Naive B cell (primary cell): ENCODE measurements at places on chromosomes 1 and 21. TPM values are rescaled to one million over a fixed set of nuclear protein-coding genes. Genes with fewer than 3 reads are reported as not detected.

The KANK4 gene
- polyA plus RNA-seq = not detected

The CD164L2 gene
- polyA plus RNA-seq = not detected

The PDZK1 gene
- polyA plus RNA-seq = 0.31 TPM

The CD53 gene
- polyA plus RNA-seq = 1,328 TPM

The OLFML3 gene
- polyA plus RNA-seq = not detected

The RHCE gene
- polyA plus RNA-seq = 0.23 TPM

The CRYBG2 gene
- polyA plus RNA-seq = 0.87 TPM

The PDC gene
- polyA plus RNA-seq = not detected

DNA sequence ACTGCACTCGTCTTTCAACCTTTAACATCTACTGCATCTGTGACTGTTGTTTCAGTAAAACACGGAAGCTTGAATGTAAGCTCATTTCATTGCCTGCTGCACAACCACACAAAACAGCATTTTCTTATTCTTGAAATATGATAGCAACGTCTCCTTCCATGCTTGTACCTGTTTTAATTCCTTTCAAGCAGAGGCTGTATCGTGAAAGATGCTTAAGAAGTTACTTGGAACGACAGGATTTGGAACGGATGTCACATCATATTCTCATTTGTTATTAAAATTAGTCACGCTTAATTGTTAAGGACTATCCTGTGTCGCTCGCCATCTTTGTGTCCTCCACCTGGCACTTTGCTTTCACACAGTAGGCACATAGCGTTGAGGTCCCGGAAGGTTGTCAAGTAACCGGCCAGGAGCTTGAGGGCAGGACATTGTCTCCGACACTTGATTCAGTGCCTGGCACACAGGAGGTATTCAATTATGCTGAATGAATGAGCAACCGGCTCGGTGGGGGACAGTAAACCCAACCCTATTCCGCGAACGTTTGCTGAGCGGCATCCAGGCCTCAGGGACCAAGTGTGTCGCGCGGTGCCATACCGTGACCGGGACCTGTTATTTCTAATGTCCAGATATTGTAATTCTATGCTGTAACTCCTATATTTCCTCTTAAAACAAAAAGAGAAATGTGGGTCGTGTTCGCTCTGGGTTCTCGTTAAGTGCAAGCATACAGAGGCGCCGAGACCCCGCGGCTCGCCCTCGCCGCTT is 499 bp upstream of the SH3GLB1 start:
- no peak for DNase-seq

DNA sequence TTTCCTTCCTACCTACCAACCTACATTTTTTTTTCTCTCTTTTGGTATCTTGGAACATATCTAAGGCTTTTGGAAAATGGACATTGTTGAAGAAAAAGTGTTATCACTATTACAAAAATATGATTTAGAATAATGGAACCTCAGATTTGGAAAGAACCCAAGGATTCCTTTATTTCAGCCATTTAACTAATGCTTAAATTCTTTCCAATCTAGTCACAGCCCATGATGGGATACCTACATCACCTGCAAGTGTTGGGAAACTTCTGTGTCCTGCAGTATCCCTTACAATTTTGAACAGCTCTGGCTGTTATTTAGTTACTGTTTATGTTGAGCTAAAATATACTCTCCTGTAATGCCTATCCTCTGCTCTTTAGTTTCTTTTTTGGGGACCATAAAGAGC is 22.3 kb upstream of the APOBEC4 start:
- DNase-seq = no peak

DNA sequence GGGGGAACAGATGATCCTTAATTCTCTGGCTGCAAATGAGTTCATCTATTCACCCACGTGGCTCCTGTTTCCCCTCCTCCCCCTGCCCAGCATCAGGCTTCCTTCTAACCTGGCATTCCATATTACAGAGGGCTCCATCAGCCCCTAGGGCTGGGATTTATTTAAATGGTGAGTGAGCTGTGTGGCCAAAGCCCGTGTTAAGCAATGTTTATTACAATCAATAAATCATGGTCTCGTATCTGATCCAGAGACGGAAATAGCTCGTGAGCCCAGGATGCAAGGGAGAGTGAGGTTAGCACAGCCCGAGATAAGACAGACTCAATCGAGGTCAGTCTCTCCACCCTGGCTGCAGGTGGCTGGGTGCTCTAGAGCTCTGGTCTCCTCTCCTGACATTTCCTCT is 43.1 kb upstream of the IGSF21 start:
- no peak for DNase-seq

GRCh38 chr21:44052071-44052829 is 40.1 kb downstream of the TRAPPC10 start:
- no peak for DNase-seq

- DNase-seq = no peak
Observed at GRCh38 chr1:164901031-164901430, 342.0 kb downstream of the PBX1 start.

- DNase-seq = no peak
Observed at GRCh38 chr1:112971006-112971405, 15.0 kb upstream of the SLC16A1 start.

DNA sequence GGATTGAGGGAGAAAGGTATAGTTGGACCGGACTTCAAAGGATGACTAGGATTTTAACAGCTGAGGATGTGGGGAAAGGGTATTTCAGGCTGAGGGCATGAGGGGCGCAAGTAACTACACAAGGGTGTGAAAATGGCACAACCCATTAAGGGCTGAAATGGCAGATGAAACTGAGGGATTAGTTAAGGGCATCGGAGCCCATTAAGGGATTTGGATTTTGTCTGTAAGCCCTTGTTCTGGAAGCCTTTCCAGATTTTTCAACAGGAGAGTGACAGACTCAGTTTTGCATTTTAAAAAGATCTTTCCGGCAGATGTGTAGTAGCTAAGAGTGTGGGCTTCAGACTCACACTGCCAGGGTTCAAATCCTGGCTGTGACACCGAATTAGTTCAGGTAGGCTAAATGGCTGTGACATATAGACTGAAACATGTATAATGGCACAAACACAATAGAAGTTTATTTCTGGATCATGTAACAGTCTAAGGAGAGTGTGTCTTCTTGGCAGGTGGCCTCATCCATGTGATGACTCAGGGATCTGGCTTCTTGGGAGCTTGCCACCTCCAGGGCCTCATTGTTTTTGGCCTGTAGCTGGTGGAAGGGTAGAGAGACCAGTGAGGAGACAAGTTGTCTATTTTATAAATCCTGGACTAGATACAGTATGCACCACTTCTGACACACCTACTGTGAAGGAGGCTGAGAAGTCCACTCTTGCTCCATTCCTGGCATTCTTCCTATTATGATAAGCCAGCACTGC is 49.6 kb downstream of the UBE2T start:
- no peak for DNase-seq

- DNase-seq = peak; percentile 75
Observed at GRCh38 chr1:226643611-226644540, 95.2 kb downstream of the ITPKB start.

GRCh38 chr1:42145764-42146625 is 7.2 kb upstream of the GUCA2B start:
- DNase-seq = no peak

DNA sequence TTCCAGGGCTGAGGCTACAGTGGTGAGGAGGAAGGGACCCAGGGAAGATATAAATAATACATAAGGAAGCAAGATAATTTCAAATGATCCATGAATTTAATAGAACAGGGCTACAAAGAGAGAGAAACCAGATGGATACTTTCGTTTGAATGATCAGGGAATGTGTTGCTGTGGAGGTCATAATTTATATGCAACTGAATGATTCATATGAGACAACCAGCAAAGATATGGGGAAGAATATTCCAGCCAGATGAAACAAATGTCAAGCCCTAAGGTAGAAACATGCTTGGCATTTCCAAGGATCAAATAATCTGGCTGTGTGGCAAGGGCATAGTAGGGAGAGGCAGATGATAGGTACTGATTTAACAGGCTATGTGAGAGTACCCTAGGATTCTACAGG is 84.8 kb upstream of the ZC3H11B start:
- DNase-seq = no peak

GRCh38 chr1:15574741-15575140 is 10.1 kb downstream of the AGMAT start:
- no peak for DNase-seq

- DNase-seq = no peak
Observed at GRCh38 chr1:117371441-117372151, 4.3 kb downstream of the MAN1A2 start.

GRCh38 chr1:38741341-38741740 is 118.2 kb downstream of the RRAGC start:
- no peak for DNase-seq

DNA sequence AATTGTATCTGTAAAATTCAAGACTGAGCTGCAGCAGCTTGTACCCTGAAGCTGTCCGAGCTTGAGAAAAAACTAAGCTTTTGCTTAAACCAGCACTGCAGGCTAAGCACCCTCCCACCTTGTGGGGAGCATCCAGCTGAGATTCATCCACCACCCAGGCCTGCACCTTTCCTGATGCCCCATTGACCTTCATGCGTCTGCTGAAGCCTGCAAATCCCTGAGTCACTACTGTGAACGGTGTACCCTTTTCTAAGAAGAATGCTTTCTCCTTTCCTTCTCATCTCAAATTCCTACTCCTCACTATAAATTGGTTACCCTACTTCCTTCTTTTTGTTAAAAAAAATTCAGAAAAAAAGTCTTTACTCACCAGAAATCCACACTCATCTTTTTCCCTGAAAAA is 90.9 kb upstream of the RGS18 start:
- DNase-seq = no peak

DNA sequence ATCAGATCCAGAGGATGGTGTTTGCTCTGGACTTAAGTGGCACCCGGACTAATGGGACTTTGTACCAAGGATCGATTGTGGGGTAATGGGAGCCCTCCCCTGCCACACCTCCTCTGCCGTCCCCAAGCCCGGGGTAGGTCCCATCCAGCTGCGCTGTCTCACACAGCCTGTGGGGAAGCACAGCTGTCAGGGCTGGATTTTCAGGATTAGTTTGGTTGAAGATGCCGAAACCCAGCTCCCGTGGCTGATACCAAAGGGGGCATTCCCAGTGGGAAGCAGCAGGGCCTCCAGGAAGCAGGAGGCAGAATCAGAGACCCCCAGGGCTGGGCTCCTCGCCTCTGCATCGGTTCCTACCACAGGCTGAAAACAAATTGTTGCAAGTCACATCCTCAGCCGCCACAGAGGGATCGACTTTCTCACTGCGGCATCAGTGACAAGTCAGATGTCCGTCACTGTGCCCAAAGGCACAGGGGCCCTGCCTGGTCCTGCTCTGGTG is 59.7 kb downstream of the MATN1 start:
- no peak for DNase-seq

DNA sequence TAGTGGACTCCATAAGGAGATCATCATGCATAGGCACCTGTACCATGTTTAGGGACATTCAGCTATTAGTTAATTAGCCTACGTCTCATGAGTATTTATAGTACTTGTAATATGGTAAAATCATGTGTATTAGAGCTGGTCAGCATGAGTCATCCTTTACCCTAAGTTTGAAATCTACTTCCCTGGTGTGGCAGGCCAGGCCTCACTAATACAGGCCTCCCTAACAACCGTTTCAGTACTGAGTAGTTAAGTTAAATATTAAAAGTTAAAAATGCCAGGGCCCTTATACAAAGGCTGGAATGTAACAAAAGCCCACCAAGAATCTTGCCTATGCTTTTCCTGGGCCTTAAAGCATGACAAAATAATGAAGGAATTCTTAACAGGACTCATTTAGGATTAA is 356.3 kb upstream of the DPYD start:
- no peak for DNase-seq

DNA sequence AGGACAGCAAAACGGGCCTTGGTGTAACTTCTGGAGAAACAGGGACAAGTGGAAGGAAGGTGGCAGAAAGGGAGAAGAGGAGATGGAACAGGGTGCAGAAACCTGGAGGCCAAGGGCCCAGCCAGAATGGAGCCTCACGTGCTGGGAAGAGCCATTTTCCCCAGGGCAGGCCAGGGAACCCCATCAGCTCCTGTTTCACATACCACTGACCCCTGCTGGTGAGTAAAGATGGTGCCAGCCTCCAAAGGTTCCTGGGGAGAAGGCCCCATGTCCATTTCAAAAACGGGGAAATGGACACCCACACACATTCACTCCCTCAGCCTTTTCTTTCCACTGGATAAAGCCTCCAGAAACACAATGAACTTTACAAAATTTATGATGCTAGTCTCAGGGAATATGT is 57.6 kb upstream of the JUN start:
- DNase-seq = no peak

GRCh38 chr1:152026895-152027294 is 9.9 kb downstream of the S100A11 start:
- no peak for DNase-seq

GRCh38 chr21:29064850-29065481 is 8.5 kb downstream of the CCT8 start:
- DNase-seq = no peak

DNA sequence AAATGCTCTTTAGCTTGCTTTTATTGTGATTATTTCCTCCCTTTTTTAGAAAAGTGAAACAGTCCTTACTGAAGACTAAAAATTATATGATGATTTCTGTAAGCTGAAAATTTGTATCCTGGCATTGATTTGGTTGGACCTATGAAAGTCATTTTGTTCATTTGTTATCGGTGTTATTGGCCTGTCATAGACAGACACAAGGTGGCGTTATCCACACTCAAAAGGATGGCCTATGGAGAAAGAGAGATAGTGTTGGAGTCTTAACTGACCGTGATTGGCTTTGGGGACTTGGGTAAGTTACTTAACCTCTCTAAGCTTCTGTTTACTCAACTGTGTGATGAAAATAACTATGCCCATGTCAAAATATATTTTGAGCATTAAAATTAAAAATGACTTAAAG is 203.6 kb upstream of the CHODL start:
- no peak for DNase-seq

- no peak for DNase-seq
Observed at GRCh38 chr1:248164031-248164430, 10.6 kb upstream of the OR2M2 start.

DNA sequence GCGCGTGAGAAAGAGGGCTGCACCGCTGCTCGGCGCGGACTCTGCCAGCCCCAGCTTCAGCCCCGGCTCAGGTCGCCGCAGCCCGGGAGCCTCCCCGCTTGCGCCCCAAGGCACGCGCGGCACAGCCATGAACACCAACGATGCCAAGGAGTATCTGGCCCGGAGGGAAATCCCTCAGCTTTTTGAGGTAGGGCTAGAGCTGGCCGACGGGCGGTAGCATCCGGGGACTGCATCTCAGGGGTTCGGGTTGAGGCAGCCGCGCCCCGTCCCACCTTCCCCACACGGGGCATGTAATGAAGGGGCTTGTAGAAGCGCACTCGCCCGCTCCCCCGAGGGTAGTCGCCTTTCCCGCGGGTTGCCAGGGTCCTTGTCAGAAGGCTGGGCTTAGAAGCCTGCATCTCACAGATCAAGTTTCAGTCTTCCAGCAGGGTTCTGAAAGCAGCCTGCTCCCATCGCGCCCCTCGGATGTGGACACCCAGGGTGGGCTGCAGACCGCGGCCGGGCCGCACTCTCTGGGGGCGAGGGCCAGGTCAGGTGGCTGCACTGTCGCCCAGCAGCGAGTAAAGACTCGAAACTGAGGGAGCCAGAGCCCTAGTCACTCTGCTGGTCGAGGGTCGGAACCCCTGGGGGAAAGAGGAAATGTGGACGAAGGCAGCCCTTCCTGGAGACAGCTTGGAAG is 507 bp downstream of the AK5 start:
- DNase-seq = no peak

DNA sequence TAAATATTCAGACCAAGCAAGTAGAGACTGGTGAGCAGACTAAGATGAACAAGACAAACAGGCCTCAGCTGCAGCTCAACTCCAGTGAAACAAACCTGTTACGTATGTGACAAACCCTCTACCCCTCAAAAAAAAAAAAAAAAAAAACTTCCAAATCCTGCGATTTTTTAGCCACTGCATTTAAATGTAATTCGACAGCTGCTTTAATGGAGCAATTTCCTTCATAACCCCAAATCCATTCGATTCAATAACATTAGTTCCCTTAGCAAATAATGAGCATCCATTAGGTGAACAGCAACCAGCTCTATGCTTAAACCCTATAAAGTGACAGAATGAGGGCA is 31.1 kb downstream of the SIPA1L2 start:
- no peak for DNase-seq
